ENCODE measurements at places on chromosomes 7 and 10.

DNA sequence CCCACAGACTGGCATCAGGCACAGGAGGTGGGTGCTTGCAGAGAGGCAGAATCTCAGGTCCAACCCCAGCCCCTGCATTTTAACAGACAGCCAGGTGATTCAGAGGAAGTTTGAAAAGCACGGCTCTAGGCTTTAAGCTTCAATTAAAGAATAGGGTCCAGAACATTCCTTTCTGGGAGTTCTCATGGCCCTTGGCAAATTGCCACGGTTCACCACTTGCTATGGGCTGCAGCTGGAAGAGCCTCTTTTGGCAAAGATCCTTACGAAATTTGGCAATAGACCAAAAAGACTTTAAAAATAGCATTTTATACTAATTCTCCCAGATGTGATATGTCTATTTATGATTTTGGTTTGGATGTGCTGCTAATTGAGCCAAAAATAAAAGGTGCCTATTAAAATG is 148.1 kb downstream of the ITGA8 start:
- DNase-seq, result peak; percentile 12

DNA sequence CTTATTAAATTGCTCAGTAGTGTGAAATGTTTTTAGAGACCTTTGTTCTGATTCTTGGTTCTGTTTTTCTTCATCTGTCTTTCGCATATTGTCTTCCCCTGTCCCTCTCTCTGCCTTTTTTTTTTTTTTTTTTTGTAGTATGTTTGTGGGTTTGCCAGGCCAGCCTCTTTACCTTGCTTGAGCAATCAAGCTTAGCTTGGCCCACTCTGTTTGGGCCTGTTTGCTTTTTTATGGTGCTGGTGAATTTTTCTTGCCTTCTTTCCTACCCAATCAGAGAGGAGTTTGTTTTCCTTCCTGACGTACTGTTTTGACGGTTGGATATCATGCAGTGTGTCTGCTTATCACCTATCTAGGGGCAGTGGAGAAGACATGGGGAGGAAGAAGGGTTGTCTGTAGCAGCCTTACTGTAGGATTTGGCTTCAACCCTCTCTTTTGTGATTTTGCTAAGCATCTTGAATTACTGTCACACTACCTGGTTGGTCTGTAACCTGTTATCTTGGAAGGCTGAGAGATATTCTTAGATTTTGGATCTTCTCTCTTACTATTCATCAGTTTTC is 64.0 kb downstream of the BBS9 start:
- DNase-seq, result no peak

- DNase-seq, result no peak
Measured at GRCh38 chr10:3167611-3168330, 4.8 kb downstream of the PITRM1 start.

- no peak for DNase-seq
Measured at GRCh38 chr10:107072028-107072427, 92.5 kb downstream of the SORCS1 start.

- no peak for DNase-seq
Measured at GRCh38 chr10:7577579-7577978, 89.2 kb downstream of the ITIH5 start.

GRCh38 chr7:69832356-69832755 is 234.1 kb downstream of the AUTS2 start:
- DNase-seq, result no peak

DNA sequence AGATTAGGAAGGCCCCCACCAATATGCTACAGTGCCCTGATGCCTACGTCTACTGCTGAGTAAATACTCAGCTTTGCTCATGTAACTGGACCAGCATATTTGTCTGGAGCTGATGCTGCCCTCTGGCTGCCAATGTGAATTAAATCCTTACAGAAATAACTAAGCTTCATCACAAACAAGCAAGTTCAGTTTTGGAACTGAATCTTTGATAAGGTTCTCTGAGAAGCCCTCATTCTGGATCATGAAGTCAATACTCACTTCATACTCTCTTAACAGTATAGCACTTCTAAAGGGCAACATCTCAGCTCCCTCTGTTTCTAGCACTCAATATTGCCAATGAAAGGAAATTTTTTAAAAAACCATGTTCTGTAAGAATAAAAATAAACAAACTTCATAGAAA is 246.7 kb downstream of the ETV1 start:
- DNase-seq, result peak; percentile 5

- DNase-seq, result no peak
Measured at GRCh38 chr7:3790803-3791202, 489.8 kb downstream of the SDK1 start.

- no peak for DNase-seq
Measured at GRCh38 chr7:118836933-118837332, 612.4 kb downstream of the ANKRD7 start.

Data from anterior cingulate cortex (tissue), 58 donors.